Mesenteric fat pad (tissue), 1 donor: ENCODE measurements at places on chromosomes 11 and 22. TPM values are rescaled to one million over a fixed set of nuclear protein-coding genes. Genes with fewer than 3 reads are reported as not detected.

SERPIND1 gene
- total RNA-seq = 0.35 TPM

CEND1 gene
- not detected for total RNA-seq

TMEM45B gene
- 0.87 TPM for total RNA-seq

LRRC75B gene
- 6.0 TPM for total RNA-seq

PLEKHB1 gene
- 0.58 TPM for total RNA-seq

CSTPP1 gene
- 15.3 TPM for total RNA-seq

ACCS gene
- 20.4 TPM for total RNA-seq

RSF1 gene
- 53.5 TPM for total RNA-seq

PITPNB gene
- 101 TPM for total RNA-seq
